Stimulated activated CD4-positive, alpha-beta T cell treated with anti-CD3 and anti-CD28 coated beads, Interleukin-1b, Interleukin-23, amount 100 ng/mL, for 24 hours (primary cell): ENCODE measurements at places on chromosomes 2 and 18.

DNA sequence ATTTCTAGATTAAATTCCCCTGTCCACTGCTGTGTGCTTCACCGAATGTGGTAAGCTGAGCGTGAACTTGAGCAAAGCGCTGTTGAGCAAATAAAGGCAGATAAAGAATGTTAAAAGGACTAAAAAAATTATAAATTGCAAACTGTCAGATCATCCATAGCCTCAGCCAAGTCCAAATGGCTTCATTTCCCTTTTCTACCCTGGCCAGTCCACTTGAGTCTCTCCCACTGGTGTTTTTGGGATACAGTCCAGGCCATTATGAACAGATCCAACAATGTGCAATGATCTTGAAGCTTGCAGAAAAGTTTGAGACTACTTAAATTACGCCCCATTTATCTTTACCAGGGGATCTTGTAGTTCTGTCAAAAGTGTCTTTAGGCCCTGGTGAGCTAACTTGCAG is 254.6 kb upstream of the PIK3C3 start:
- no peak for DNase-seq

DNA sequence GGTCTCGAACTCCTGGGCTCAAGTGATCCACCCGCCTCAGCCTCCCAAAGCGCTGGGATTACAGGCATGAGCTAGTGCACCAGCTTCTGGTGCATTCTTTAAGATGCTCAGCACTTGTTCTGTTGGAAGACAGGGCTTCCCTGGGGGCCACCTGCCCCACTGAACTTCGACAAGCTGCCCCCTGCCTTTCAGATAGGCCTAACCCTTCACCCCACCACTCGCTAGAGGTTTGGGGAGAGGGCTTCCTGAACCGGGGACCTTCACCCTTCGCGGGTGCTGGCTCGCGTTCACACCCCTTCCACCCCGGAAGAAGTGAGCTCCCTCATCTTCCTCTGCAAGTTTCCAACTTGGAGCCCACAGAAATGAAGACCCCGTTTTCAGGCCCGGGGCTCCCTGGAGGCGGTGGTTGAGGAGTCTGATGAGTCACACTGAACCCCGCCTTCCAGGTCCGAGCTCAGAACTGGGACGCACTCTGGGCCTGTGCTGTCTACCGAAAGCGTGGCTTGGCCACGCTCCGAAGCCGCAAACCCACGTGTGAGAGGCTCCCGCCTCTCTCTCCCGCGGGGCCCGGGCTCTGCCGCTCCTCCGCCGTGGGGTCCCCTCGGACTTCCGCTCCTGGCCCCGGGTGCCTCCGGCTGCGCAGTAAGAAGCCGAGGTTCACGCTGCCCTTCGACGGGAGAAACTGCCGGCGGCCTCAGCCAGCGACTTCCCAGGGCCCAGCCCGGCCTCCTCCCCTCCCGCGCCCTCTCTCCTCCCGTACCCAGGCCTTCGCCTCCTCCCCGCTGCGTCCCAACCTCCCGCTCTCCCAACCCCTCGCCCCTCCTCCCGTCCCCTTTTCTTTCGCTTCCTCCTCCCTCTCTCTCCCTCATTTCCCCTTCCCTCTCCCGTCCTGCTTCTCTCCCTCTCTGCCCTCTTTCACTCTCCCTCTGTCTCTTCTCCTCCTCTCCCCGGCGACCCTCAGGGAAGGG is 47.5 kb upstream of the SP3 start:
- no peak for DNase-seq

- no peak for DNase-seq
Measured at GRCh38 chr2:237011206-237011795, 74.4 kb upstream of the COPS8 start.

DNA sequence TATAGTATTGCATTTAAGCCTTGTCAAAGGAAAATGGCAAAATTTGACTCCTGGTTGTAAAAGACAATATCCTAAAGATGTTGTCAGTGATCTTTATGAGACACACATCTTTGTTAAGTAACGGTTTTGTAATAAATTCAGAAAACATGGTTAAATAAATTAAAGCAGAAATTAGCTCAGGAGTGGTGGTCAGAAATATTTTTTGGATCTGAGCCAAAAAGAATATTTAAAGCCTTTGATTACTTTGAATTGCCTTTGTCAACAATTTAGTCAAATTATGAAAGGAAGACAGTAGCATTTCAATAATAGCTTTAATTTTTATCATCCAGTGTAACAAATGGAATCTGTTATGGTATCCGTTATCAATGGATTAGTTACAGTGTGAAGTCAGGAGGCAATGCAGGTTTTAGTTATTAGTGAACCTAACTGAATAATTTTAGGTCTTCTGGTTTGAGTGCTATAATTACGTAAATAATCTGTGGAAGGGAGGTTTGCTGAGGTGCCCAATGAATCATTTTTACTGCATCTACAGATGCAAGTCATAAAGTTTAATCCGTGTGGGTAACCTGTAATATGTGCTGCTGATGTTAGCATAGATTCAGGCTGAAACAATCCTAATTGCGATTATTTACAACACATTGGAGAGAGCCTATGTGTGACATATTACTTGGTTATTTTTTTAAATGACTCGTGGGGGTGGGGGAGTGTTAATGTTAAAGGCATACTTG is 42.7 kb downstream of the SMAD4 start:
- no peak for DNase-seq

DNA sequence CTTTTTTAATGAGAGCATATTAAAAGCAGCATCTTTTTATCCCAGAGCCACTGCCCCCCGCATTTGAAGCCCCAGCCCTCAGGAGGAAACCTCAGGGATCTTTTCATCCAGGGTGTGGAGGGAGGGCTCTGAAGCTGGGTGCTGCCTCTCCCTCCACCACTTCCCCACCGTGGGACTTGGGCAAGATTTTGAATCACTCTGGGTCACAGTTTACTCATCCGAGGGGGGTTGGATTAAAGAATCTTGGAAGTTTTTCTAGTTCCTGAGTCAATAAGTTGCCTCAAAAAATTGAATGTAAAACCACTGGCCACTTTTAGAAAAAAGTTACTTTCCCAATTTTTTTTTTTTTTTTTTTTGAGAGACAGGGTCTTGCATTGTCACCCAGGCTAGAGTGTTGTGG is 62.0 kb upstream of the ANKRD44 start:
- DNase-seq, result no peak
